ENCODE measurements at places on chromosomes 2 and 18.

- DNase-seq = no peak
These were observed 31.1 kb downstream of the SLC40A1 start for GRCh38 chr2:189549449-189549832.

DNA sequence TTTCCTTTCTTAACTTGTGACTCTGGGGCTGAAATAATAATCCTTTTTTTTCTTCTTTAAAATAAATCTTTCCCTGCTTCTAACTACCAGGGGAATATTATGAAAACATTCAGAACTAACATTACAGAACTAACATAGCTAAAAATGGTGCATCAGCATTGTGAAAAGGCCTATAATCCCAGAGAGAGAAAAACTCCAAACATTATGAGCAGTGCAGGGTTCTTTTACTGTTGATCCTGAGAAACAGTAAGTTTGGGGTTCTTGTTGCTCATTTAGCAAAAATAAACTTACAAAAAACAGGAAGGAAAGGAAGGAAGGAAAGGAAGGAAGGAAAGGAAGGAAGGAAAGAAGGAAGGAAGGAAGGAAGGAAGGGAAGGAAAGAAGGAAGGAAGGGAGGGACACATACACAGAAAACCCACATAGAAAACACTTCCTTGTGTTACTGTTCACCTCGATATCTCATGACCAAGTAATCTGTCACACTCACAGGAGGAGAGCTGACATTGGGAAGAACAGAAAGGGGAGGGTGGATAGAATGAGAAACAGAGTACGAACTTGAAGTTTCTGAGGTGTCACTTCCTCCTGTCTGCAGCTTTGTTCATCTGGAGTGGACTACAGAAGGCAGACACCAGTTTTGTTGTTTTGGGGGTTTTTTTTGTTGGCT, 18.4 kb upstream of the PIK3C3 start:
- DNase-seq = no peak

- no peak for DNase-seq
These were observed 84.2 kb upstream of the CD302 start for GRCh38 chr2:159882130-159882745.

- no peak for DNase-seq
These were observed 161.0 kb upstream of the UNC80 start for GRCh38 chr2:209610631-209611030.

GRCh38 chr2:224085246-224085645, 46.2 kb upstream of the SERPINE2 start:
- peak; percentile 21 for DNase-seq

DNA sequence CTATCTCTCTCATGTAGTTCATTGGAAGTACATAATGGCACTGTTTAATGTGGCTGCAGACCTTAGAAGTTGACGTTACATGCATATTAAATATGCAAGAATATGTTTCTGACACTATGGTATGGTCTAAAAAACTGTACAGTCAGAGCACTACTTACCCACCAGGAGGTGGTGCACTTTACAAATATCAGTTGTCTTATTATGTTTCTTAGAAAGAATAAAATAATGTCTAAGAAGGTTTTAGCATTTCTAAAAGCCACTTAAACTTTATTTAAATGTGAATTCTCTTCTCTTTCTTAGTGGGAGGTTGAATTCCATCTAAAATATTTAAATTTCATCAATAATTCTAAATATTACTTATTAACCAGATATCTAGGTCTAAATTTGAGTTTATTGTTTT, 4.3 kb downstream of the TMEFF2 start:
- no peak for DNase-seq

DNA sequence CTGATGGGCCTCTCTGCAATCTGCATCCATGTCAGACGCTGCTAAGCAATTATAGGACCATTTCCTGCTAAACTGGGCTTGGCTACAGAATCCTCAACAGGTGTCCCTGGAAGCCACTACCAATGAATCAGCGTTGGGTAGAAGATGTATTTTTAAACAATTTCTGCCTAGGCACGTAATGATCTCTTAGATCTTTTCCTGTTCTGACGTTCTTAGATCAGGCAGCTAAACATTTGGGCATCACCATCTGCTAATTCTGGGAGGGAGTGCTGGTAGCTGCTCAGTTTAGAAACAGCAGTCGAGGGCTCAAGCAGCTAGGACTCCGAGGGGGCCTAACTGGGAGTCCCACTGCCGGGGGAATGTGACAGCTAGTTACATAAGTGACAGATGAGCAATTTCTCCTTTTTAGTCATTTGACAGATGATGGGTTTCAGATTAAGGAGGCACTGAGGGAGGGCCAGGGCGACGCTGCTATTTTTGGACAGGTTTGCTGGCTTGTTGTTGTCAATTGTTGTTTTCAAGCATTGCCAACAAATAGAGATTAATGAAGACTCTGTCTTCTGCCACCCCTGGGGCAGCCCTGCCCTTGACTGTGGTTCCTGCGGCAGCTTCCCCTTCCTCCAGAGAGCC, 92.7 kb downstream of the MRO start:
- DNase-seq = no peak
